Thoracic aorta endothelial cell (primary cell): ENCODE measurements at places on chromosomes 1 and 21. TPM values are rescaled to one million over a fixed set of nuclear protein-coding genes. Genes with fewer than 3 reads are reported as not detected.

Gene BOLA1
- total RNA-seq: 5.3 and 7.4 TPM in 2 replicates

Gene TNNT2
- 0.07 TPM in 1 of 2 replicates, not detected in the other for total RNA-seq

Gene TPTE
- total RNA-seq: not detected in 2 replicates

Gene CFAP107
- total RNA-seq: not detected in 2 replicates

Gene MFSD2A
- 3.9 and 5.3 TPM in 2 replicates for total RNA-seq

Gene ADAMTS4
- 35.9 and 90.2 TPM in 2 replicates for total RNA-seq

Gene RHOU
- total RNA-seq: 0.53 and 1.1 TPM in 2 replicates

Gene EBNA1BP2
- total RNA-seq: 178 and 201 TPM in 2 replicates

Gene LYPD8
- not detected in 2 replicates for total RNA-seq

Gene TNFRSF18
- total RNA-seq: not detected in 2 replicates

Gene RGS18
- total RNA-seq: not detected in 2 replicates

Gene ZBTB7B
- total RNA-seq: 10.2 and 15.0 TPM in 2 replicates

Gene BARHL2
- total RNA-seq: not detected in 2 replicates

Gene LIN28A
- not detected in 2 replicates for total RNA-seq

Gene OR10Z1
- total RNA-seq: not detected in 2 replicates

Gene KRTAP10-9
- not detected in 2 replicates for total RNA-seq

Gene AUNIP
- 5.2 and 6.5 TPM in 2 replicates for total RNA-seq

Gene RNU1-3
- total RNA-seq: under 0.01 TPM in 2 replicates

Gene SMAP2
- total RNA-seq: 12.8 and 16.1 TPM in 2 replicates

Gene CD53
- not detected in 2 replicates for total RNA-seq

Gene S100A12
- total RNA-seq: not detected in 2 replicates

Gene LUZP1
- 96.3 and 106 TPM in 2 replicates for total RNA-seq

Gene COL11A1
- 0.66 TPM in 1 of 2 replicates, not detected in the other for total RNA-seq

Gene HNRNPU
- total RNA-seq: 609 and 777 TPM in 2 replicates

Gene GBP1
- total RNA-seq: 23.3 and 27.4 TPM in 2 replicates

Gene KIRREL1
- 39.6 and 47.8 TPM in 2 replicates for total RNA-seq

Gene ZNF648
- total RNA-seq: not detected in 2 replicates

Gene BRINP2
- not detected in 2 replicates for total RNA-seq

Gene VTCN1
- total RNA-seq: not detected in 2 replicates

Gene RYR2
- total RNA-seq: 0.07 TPM in 1 of 2 replicates, not detected in the other

Gene LCE1D
- total RNA-seq: not detected in 2 replicates

Gene PLD5
- not detected in 2 replicates for total RNA-seq

Gene JUN
- total RNA-seq: 138 and 154 TPM in 2 replicates

Gene IGSF21
- not detected in 2 replicates for total RNA-seq

Gene C1orf216
- total RNA-seq: 12.9 and 14.8 TPM in 2 replicates

Gene NMNAT1
- 9.2 and 10.3 TPM in 2 replicates for total RNA-seq

Gene FCRL4
- not detected in 2 replicates for total RNA-seq

Gene LEPR
- 9.8 and 12.9 TPM in 2 replicates for total RNA-seq

Gene RNF186
- total RNA-seq: not detected in 2 replicates

Gene SPATA21
- total RNA-seq: under 0.01 TPM in 1 of 2 replicates, not detected in the other

Gene PLEKHN1
- total RNA-seq: 0.40 and 0.86 TPM in 2 replicates

Gene CLIC6
- total RNA-seq: under 0.01 TPM in 1 of 2 replicates, not detected in the other

Gene PERM1
- not detected in 2 replicates for total RNA-seq

Gene CYP4B1
- total RNA-seq: not detected in 2 replicates

Gene CD52
- total RNA-seq: not detected in 2 replicates

Gene FMO5
- 0.93 and 1.1 TPM in 2 replicates for total RNA-seq

Gene KIF26B
- total RNA-seq: under 0.01 and 0.14 TPM in 2 replicates

Gene FCRL3
- total RNA-seq: not detected in 2 replicates

Gene TMPRSS15
- not detected in 2 replicates for total RNA-seq

Gene MCOLN3
- total RNA-seq: not detected in 2 replicates

Gene QSOX1
- 133 and 141 TPM in 2 replicates for total RNA-seq

Gene HOOK1
- total RNA-seq: under 0.01 TPM in 1 of 2 replicates, not detected in the other
